ENCODE measurements at places on chromosomes 3 and 15. TPM values are rescaled to one million over a fixed set of nuclear protein-coding genes. Genes with fewer than 3 reads are reported as not detected.

- no peaks in the 10 kb centered on the region for H3K27me3 ChIP-seq
- peak overlapping the region; percentile 68 for H3K4me3 ChIP-seq
- peaks cover 45% of the 10 kb centered on the region for H3K36me3 ChIP-seq
- no peak overlapping the region for H3K27ac ChIP-seq
- DNase-seq, result no peak
- peaks cover 73% of the 10 kb centered on the region for H3K4me1 ChIP-seq
Observed at GRCh38 chr3:195904368-195904767, 4.0 kb downstream of the TNK2 start.

DNA sequence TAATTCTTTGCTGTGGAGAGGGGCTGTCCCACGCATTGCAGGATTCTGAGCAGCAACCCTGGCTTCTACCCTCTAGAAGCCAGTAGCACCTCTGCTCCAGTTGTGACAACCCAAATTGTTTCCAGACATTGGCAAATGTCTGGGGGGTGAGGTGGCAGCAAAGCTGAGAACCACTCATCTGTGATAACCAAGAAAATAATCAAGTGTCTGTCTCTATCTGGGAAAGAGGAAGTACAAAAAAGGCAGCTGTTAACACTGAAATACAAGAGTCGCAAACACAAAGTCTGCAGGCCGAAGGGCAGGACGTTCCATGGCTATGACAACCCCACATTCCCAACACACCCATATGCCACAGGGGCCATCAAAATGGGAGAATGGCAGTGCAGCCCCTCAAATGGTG is 42.2 kb upstream of the GNB5 start:
- no peaks in the 10 kb centered on the region for H3K36me3 ChIP-seq
- H3K27me3 ChIP-seq, result peaks cover 4% of the 10 kb centered on the region
- no peak overlapping the region for H3K27ac ChIP-seq
- peaks cover 27% of the 10 kb centered on the region for H3K4me1 ChIP-seq
- no peak for DNase-seq
- no peak overlapping the region for H3K4me3 ChIP-seq

DNA sequence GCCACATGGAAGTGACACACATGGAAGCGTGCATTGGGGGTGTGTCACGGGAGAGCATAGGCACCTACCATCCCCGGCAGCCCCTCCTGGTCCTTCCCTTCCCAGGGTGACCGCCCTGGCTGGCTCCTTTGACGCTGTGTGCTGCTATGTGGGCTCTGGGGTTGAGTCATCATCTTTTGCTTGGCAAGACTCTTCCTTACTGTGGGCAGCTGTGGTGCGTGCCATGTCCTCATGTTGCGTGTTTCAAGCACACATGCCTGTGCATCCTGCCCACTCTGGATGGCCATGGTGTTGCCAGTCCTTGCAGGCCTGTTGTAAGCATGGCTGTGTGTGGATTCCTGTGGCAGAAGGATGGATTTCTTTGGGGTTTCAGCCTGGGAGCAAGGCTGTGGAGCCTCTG is 14.0 kb downstream of the PLXNA1 start:
- no peaks in the 10 kb centered on the region for H3K36me3 ChIP-seq
- H3K27ac ChIP-seq, result no peak overlapping the region
- H3K4me3 ChIP-seq, result no peak overlapping the region

- H3K36me3 ChIP-seq, result no peaks in the 10 kb centered on the region
- H3K4me1 ChIP-seq, result no peaks in the 10 kb centered on the region
- H3K4me3 ChIP-seq, result no peak overlapping the region
- DNase-seq, result no peak
Observed at GRCh38 chr3:120550546-120550945, 45.6 kb upstream of the NDUFB4 start.

DNA sequence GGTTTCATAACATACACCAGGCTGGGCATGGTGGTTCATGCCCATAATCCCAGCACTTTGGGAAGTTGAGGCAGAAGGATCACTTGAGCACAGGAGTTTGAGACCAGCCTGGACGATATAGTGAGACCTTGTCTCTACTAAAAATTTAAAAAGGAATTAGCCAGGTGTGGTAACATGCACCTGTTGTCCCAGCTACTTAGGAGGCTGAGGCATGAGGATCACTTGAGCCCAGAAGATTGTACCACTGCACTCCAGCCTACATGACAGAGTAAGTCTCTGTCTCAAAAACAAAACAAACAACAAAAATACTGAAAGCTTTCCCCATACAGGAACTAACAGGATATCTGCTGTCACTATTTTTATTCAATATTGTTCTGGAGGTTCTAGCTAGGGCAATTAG is 20.9 kb downstream of the GREM1 start:
- no peaks in the 10 kb centered on the region for H3K4me1 ChIP-seq
- H3K36me3 ChIP-seq, result no peaks in the 10 kb centered on the region
- H3K4me3 ChIP-seq, result no peak overlapping the region
- peaks cover 15% of the 10 kb centered on the region for H3K27me3 ChIP-seq

Gene DPPA4
- total RNA-seq, result not detected

Data from activated T-helper 1 cell treated with anti-CD3 and anti-CD28 coated beads, Interleukin-12 subunit alpha, Interleukin-12 subunit beta, Interleukin-2, Interleukin-4 antibody, amounts not matched to agents 30 ng/mL and 10 ng/mL and 1 ng/mL, durations not matched to agents 14 hours and 24 hours and 36 hours (primary cell).